ENCODE measurements at places on chromosomes 2 and 18.

DNA sequence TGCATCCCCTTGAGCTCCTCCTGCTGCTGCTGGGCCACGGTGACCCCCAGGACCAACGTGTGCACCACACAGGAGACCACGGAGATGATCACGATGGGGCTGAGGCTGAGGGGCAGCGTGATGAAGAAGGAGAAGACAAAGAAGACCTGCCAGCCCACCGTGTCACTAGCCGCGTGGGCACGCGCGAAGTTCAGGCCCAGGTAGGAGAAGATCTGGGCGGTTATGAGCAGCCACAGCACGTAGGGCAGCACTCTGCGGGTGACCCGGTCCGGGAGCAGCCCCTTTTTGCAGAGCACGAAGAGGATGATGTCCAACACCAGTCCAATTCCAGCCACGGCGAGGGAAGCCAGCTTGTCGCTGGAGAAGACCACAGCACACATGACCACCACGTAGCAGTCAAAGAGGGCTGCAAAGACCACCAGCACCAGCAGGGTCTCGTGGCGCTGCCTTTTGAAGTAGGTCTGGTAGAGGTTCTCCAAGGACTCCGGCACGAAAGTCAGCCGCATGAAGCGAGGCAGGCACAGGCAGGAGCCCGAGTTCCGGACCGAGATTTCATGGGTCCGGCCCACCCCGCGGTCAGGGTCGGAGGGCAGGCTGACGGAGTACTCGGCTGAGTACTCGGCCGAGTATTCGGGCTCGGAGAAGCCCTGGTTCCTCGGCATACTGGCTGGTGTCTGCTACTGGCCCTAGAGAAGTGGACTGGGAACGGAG, 1.6 kb downstream of the ADCY3 start:
- no peak for DNase-seq

DNA sequence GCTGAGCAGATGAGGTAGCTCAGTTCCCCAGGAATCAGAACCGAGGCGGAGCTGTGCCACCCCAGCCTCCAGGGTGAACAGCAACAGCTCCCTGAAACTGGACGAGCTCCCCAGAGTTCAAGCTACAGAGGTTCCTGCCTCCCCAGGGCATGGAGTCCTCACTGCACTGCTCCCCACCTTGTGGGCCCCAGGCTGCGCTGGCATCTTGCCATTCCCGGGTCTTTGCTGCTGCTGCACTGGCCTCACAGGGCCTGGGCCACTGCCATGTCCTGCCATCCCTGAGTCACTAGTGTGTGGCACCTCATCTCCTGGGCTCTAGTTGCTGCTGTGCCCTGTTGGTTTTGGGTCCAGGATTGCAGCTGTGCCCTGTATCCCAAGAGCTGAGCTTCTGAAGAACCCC, 166.9 kb downstream of the SNTG2 start:
- DNase-seq = no peak

DNA sequence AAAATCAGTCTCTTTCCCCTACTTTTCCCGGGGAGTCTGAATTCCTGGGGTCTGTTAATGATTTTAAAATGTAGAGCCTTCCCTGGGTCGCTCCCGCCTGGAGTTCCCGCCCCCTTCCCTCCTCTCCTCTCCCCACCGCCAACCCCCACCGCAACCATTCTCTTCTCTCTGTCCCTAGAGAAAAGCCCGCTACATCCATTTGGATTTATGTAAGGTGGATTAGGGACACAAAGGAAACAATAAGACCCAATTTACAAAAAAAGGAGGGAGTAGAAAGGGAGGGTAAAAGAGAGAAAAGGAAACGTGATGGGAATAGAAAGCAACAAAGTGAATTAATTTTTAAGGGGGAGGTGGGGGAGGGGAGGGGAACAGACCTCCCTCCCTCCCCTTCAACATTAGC, 2.2 kb downstream of the EPHA4 start:
- no peak for DNase-seq

DNA sequence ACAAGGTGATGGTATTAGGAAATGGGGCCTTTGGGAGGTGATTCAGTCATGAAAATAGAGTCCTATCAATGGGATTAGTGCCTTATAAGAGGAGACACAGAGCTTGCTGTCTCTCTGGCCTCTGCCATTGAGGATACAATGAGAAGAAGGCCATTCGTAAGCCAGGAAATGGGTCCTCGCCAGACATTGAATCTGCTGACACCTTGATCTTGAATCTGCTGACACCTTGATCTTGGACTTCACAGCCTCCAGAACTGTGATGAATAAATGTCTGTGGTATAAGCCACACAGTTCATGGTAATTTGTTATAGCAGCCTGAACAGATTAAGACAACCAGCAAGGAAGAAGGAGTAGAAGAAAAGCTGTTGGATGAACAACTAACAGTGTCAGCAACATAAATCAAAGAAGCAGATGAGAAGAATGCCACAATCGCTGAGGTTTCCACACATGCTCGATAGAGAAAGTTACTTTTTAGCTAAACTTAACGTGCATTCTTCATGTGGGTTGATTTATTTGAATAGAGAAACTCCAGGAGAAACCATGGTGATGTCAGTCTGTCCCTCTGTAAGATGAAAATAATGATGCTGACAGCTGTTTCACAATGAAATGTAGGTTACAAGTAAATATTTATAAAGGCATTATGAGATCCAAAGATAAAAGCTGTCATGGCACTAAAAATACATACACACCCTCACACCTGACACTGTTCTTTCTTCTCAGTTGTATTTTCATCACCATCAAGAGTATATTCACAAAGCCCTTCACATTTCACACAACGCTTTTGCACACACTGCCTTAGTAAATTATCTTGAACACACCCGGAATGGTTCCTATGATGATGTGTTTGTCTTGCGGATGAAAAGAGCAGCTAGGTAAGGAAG, 153.7 kb upstream of the NCK2 start:
- DNase-seq = no peak

GRCh38 chr2:200054681-200055468, 99.5 kb downstream of the MAIP1 start:
- DNase-seq = no peak

DNA sequence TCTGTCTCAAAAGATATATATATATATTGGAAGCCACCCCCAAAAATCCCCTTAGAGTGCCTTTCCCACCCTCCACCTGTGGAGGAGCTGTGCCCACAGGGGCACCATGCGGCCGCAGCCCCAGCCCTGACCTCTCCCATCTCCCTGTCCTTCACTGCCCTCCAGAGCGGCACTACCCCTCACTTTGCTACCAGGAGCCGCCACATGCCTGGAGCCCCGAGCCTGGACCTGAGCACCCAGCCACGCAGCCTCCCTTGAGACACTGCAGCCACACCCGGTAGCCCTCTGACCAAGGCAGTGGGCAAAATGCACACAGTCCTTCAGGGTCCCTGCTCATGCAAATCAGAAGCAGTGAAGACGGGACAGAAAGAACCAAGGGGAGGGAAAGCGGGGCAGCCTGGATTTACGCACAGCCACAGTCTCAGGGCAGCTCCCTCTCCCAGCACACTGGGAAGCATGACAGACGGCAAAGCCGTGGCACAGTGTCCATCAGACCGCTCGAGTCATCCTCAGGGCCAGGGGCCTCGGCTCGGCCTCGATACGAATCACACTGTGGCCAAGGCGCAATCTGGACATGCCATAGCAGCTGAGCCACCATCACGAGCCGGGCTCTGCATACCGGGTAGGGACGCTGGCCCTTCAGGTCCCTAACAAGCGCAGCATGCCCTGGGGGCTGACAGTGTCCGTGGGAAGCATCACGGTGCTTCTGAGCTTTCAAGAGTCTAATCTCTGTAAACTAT, 10.1 kb downstream of the HDAC4 start:
- DNase-seq = no peak

- DNase-seq = peak; percentile 79
These were observed 493.8 kb upstream of the NRP2 start for GRCh38 chr2:205188239-205189138.

DNA sequence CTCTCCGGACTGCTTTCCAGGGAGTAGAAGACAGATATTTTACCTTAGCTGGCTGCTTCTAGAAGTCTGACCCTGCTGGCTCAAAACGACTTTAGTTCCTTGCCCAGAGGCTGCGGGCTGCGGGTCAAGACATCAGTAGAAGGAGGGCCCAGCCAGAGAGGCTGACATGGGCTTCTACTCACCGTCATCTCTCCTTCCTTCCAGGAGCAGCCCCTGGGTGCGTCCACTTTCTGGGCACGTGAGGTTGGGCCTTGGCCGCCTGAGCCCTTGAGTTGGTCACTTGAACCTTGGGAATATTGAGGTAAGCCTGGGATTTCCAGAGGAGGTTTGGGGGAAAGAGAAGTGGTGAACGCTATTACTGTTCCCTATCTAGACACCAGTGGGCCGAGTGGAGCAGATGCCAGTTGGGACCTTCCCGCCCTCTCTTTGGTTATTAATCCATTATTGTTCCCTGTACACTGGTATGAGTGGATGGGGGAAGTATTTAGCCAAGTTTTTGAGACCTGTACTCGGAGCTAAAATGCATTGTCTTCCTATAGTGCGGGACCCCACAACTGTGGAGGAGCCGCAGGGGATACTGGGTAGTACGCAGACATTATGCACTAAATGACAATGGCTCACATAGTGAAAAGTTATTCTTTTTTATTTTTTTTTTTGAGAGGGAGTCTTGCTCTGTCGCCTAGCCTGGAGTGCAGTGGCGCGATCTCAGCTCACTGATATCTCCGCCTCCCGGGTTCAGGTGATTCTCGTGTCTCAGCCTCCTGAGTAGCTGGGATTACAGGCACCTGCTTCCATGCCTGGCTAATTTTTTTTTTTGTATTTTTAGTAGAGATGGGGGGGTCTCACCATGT, 26.3 kb upstream of the CASP8 start:
- no peak for DNase-seq

GRCh38 chr2:188966728-188967440, 7.3 kb upstream of the COL3A1 start:
- DNase-seq = peak; percentile 46

- no peak for DNase-seq
These were observed 184.5 kb downstream of the IKZF2 start for GRCh38 chr2:212966884-212967283.

DNA sequence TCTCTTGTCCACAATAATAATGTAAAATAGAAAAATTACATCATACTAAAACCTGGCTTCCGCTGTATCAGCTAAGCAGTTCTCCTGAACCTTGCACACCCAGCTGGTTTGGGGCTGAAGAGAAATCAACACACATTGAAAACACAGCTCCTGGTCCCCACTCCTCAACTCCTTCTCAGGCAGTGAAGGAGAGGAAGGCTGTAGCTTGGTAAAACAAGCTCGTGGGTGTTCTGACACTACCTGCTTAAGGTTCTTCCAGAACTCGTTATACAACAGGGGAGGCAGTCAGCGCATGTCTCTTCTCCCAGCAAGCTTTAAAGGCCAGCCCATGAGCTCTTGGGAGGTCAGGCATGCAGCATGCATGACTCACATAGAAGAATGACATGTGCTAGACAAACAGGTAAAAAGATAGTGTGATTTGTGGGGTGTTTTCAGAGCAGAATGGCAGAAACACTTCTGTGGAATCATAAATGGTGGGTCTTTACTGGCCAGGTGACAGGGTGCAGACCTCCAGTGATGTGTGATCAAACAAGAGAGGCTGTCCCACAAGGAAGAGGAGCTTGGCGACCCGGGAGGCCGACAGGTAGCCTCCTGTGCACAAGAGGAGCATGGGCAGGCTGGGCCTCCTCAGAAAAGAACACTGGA, 69.1 kb downstream of the UXS1 start:
- no peak for DNase-seq

GRCh38 chr2:159015823-159016222, 47.4 kb downstream of the TANC1 start:
- DNase-seq = no peak

DNA sequence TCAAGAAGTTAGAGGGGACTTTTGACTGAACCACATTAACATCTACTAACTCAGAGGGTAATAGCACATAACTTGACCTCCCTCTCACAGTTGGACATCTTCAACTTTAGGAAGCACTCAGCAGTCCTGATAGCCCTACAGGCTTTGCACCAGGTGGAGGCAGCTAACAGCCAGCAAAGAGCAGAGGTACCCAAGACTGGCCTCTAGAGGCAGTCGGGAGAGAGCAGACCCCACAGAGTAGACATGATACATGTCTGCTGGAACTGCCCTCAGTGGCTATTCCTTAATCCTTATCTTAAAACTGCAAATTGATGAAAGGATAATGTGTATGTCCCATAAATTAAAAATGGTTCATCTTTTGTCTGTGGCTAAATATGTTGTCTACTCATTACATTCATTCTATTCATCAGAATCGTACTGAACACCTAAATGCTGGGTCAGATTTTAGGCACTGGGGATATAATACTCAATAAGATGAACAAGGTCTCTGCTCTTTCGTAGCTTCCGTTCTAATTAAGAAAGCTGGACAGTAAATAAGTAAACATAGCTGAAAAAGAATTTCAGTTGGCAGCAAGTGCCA, 49.8 kb downstream of the CAB39 start:
- no peak for DNase-seq

GRCh38 chr18:70663141-70663540, 374.3 kb downstream of the SOCS6 start:
- DNase-seq = no peak
